ENCODE measurements at places on chromosomes 11 and 22.

DNA sequence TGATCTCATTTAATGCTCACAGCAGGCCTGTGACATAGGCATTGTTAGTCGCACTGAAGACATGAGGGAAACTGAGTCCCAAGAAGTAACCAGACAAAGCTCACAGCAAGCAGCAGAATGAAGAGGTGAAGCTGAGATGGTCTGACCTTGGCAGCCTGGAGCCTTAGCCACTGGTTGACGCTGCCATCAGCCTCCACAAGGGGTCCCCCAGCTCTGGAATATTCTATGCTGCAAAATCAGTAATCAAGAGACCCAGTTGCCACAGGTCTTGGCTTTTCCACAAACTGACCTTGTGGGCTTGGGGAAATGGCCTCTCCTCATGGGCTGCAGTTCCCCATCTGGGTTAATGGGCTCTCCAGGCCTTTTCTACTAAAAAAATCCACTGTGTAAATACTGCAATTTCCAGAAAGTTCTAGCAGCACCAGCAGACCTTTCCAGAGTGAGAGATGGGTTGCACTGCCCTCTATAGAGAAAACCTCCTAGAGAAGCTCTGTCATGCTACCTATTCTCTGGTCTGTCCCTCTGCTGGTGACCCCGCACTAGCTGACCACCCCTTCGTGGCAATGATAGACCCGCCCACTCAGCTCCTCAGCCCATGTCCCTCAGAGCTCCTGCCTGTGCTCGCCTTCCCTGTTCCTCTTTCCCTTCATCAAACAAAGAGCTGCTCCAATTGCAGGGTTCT lies 22.6 kb upstream of the ISX start:
- no peak for DNase-seq

DNA sequence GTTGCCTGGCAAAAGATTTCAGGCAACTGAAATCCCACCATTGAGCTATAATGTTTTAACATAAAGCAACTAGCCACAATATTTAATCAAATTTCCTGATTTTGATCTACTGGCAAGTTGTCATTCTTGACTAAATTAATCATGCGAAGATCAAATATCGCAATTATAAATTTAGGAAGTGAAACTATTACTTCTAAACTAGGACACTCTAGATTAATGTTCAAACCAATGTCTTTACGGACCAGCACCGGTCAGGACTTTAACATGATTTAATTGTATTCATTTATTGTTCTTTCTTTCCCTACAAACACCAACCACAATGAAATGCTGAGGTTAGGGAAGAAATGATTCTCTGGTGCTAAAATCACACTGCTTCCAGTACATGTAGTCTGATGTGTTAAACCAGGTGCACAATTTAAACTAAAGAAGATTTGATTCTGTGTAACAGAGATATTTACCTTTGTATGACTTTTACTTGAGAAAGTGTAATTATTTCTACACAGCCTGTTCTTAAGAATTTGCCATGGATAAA lies 14.9 kb downstream of the GAS2 start:
- DNase-seq = no peak

GRCh38 chr11:130674686-130675308 lies 226.4 kb downstream of the ADAMTS15 start:
- no peak for DNase-seq

GRCh38 chr11:8789864-8790263 lies 107.3 kb downstream of the RPL27A start:
- DNase-seq = no peak

GRCh38 chr11:75815345-75816168 lies 547 bp downstream of the UVRAG start:
- DNase-seq = no peak

DNA sequence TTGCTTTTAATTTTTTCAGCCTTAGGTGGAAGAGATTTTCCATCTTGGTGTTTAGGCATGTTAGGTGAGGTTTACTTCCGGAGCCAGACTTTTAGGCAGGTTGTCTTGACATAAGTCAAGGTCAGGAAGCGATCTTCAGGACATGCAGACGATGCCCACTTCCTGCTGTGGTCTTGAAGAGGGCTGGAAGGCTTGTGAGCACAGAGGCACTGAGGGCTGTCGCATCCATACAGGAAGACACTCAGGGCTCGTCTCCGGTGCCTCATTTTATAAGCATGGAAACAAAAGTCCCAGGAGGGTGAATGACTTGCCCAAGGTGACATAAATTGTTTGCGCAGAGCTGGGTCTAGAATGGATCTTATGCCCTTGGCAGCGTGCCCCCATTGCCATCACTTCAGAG lies 30.8 kb downstream of the MARK2 start:
- no peak for DNase-seq

DNA sequence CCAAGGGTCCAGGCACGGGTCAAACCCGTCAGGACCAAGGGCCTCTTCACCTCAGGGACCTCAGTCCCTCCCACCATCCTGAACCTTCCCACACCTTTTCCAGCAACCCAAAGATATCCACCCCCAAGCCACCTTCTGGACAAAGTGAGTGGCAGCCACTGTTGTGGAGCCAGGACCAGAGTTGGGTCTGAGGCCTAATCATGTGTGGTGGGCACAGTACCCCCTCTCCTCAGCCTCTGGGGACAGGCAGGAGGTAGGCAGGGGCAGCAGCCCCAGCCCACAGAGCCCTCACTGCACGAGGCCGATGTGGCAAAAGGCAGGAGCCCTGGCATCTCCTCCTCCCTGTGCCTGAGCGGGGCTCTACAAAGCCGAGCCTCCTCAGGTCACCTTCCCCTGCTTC lies 2.5 kb downstream of the KCNJ11 start:
- DNase-seq = no peak

- no peak for DNase-seq
These were observed 425.5 kb downstream of the BRD1 start for GRCh38 chr22:49402169-49402568.

GRCh38 chr11:17816232-17816931 lies 81.8 kb downstream of the KCNC1 start:
- DNase-seq = no peak

DNA sequence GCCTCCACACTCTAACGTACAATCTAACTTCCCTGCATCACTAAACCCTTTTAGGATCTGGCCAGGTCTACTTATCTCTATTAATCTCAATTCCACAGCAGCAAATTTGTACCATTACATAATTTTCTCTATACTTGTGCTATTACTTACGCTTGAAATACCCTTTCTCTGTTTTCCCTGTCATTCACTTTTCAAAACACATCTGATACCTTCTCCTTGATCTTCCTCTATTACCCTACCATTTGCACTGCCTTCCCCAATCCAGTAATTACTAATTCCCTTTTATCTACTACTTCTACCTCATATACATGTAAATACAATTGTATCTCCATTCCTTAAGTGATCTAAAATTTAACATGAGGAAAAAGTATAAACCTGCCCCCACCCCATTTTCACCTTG lies 14.0 kb downstream of the CHORDC1 start:
- DNase-seq = no peak

DNA sequence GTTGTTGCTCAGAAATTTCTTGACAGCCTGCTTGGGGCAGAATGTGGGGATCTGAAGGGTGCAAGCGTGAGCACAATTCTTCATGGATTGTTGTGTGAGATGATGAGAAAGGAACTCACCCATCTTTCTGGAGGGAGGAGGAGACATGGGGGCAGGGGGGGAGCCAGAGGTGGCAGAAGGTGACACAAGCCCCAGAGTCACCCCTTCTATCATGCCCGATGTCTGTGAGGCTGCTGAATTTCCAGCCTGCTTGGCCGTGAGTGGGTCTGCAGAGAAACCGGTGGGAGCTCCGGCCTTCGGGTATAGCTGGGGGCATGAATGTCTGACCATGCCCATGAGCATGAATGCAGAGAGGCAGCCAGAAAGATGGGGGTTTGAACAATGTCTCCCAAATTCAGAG lies 870.7 kb downstream of the TBC1D22A start:
- DNase-seq = no peak

DNA sequence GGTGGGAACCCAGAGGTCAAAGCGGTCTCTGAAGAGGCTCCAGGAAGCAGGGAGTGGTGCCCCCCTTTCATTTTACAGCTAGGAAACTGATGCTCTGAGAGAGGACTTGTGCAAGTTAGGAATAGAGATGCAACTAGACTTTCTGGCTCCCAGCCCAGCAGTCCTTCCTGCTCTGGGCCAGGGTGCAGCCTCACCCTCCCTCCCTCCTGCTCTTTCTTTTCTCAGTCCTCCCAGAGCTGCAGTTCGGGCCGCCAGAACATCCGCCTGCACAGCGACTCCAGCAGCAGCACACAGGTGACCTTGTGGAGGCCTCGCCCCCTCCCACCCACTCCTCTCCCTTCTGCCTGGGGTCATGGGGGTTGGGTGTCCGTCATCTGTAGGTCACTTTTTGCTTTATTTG lies 51.5 kb downstream of the LHFPL7 start:
- DNase-seq = no peak

DNA sequence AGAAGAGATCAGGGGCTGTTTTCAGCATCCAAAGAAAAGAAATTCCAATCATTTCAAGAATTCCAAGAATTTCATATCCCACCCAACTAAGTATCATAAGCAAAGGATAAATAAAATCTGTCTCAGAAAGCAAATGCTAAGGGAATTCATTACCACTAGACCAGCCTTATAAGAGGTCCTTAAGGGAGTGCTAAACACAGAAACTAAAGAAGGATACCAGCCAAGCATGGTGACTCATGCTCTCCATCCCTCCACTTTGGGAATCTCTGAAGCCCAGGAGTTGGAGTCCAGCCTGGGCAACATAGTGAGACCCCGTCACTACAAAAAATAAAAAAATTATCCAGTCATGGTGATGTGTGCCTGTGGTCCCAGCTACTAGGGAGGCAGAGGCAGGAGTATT lies 17.8 kb downstream of the FADD start:
- no peak for DNase-seq

- DNase-seq = no peak
These were observed 158.8 kb upstream of the PGR start for GRCh38 chr11:101288392-101288791.

- DNase-seq = no peak
These were observed 9.8 kb downstream of the SCN4B start for GRCh38 chr11:118142809-118143208.

DNA sequence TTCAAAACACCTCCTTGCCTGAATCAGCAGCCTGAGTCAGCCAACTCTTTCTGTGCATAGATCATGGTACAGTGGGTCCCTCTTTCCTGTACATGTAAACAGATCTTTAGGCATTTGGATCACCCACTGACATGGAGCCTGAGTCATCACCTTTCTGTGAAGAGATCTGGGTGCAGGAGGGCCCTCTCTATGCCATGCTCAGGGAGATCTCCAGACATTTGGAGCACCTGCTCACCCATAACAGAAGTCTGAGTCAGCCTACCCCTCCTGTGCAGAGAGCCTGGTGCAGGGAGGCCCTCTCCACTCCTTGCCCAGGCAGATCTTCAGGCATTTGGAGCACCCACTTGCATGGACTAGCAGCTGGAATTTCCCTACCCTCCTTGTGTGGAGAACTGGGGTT lies 56.2 kb upstream of the GLYAT start:
- DNase-seq = no peak

GRCh38 chr22:45413368-45414211 lies at the start of the genes RIBC2 and SMC1B:
Gene RIBC2, plus strand, starts transcription at chr22:45413693. Its CDS starts 194 bp downstream, at chr22:45413887.
Gene SMC1B, minus strand, starts transcription at chr22:45413599. Its CDS starts 32 bp downstream, at chr22:45413567.
- peak; percentile 22 for DNase-seq

DNA sequence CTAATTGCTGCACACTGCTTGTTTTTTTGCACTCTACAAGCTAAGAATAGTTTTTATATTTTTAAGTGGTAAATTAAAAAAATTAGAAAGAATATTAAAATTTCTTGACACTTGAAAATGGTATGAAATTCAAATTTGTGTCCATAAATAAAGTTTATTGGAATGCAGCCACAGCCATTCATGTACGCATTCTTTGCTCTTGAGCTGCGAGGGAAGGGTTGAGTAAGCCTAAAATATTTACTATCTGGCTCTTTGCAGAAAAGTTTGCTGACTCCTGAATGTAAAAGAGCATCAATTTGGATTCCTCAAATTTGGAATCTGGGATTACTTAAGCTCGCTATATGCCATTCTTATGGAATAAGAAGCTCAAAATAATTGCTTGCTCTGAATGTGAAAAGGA lies 3.4 kb upstream of the ADAMTS8 start:
- no peak for DNase-seq

- no peak for DNase-seq
These were observed 8.6 kb downstream of the LRRC32 start for GRCh38 chr11:76661834-76662434.

Measured in anterior cingulate cortex (tissue), 58 donors.